ENCODE measurements at places on chromosomes 6 and 20. TPM values are rescaled to one million over a fixed set of nuclear protein-coding genes. Genes with fewer than 3 reads are reported as not detected.

- DNase-seq, result no peak
Measured at GRCh38 chr6:75986935-75987334, 85.5 kb downstream of the IMPG1 start.

GRCh38 chr6:33851959-33852358 is 48.2 kb upstream of the MLN start:
- no peak for DNase-seq

DNA sequence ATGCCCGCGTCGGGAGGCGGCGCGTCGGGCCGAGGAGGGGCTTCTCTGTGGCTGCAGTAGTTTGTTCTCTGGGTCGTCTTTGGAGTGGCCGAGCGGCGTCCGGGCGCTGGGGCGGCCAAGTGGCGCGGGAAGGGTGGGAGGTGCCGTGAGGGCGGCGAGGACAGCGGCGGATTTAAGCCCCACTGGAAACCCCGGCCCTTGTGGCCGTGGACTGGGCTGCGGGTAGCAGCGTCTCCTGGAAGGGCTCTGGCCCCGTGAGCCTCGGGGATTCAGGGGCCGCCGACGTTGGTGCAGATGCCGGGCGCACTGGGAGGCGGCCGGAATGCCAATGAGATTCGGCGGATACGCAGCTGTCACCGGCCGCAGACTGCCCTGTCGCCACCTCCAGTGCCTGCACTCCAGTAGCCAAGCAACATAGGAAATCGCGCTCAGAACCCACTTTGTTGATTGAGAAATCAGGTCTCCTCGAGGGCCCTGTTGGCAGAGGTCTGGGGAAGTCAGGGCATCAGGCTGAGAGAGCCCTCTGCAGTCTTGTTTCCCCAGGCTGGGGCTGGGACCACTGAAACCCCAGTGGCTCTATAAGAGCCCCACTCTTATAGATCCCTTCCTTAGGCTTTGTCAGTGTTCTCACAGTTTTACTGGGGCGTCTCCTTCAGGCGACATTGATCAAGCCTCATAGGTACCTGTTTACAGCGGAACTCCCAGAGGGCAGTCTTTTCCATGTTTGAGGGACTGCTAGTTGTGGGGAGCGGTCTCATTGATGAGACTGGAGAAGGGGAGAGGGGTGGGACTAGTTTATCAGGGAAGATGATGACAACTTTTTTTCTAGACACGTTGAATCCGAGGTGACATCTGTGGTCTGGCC is 642 bp downstream of the GZF1 start:
- no peak for DNase-seq

DNA sequence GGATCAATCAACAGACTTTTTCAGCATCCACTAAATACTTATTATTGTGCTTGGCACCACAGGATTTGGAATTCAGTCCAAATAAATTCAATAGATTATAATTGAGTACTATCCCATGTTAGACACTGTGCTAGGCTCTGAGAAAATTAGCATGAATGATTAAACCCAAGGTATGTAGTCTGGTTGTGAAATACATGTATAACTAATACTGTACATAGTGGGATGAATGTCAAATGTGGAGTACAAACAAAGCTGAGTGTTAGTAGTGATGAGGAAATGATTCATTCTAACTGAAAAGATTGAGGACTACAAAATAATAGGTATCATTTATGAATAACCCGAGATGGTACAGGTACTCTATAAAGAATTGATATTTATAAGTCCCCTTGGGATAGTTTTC is 111.9 kb upstream of the FLRT3 start:
- DNase-seq, result no peak

DNA sequence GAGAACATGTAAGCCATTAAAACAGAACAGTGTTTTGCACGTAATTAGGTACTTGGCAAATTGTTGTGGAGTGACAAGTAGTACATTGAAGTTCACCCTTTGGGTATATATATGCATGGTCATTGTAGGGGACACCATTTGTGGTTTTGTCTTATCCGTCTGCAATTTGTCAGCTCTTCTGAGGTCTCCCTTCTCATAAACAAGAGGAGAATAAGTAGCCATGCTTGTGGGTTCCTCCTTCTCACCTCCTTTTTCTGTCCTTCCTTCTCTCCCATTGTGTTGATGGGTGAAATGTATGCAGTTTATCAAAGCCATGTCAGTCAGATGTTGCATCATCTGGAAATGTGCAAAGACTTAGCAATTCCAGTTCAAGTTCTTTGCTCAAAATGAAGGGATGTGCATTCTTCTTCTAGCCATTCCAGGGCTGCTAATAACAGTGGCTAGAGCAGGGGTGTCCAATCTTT is 70.9 kb downstream of the QKI start:
- DNase-seq, result no peak

DNA sequence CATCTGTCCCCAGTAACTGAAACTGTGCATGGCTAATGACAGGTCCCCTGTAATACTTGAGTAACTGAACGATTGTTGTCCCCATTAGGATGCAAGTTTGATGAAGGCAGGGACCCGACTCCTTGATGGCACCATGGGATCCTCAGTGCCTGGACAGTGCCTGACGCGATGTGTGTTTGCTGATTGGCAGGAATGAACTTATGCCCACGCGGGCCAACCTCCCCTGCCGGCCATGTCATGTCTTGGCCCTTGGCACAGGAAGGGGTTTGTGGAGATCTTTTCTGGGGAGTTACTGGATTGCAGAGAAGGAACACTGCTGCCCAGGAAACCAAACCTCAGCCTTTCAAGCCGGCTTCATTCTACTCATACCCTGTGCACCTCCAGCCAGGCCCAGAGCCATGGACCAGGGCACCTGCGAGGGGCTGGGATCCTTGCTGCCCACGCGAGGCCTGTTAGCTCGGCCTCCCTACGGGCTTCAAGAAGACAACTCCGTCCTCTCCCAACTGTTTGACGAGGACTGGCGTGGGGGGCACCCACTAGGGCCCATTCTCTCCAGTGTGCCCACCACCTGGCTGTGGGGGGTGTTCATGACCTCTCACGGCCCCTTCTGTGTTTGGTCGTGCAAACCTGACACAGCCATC is 147.8 kb downstream of the ZMYND8 start:
- DNase-seq, result no peak

DNA sequence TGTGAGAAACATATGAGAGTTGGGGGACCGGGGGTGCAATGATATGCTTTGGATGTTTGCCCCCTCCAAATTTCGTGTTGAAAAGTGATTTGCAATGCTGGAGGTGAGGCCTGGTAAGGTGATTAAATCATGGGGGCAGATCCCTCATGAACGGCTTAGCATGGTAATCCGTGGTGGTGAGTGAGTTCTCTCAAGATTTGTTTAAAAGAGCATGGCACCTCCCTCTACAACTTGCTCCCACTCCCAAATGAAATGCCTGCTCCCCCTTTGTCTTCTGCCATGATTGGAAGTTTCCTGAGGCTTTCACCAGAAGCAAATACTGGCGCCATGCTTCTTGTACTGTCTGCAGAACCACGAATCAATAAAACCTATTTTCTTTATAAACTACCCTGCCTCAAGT is 2.5 kb downstream of the DEK start:
- no peak for DNase-seq

DNA sequence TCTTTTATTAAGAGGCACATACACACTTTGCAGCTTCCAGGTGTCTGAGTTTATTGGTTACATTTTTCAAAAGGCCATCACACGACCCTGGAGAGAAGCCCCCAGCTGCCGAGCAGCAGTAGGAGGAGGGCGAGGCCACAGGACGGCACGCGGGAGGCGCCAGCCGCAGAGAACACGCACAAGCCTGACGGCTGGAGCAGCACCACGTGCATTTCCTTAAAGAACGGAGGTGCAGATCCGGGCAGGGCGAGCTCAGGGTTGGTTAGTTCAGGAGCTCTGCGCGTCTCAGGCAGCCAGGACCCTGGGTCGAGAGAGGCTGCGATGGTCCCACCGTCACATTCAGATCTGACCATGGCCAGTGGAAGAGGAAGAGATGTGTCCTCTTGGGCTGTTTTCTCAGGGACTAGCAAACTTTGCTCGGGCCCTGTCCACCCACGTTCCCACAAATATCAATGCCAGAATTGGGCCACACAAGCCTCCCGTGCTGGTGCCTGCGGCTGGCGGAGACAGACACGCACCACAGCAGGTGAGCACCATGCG is 121.4 kb upstream of the AFDN start:
- DNase-seq, result no peak

- no peak for DNase-seq
Measured at GRCh38 chr6:81475646-81476045, 276.8 kb downstream of the TENT5A start.

- no peak for DNase-seq
Measured at GRCh38 chr6:143271024-143271423, 179.5 kb downstream of the ADAT2 start.

- DNase-seq, result no peak
Measured at GRCh38 chr6:3361312-3362037, 95.4 kb downstream of the SLC22A23 start.

GRCh38 chr20:43583982-43584432 is 6.7 kb upstream of the IFT52 start:
- no peak for DNase-seq

DNA sequence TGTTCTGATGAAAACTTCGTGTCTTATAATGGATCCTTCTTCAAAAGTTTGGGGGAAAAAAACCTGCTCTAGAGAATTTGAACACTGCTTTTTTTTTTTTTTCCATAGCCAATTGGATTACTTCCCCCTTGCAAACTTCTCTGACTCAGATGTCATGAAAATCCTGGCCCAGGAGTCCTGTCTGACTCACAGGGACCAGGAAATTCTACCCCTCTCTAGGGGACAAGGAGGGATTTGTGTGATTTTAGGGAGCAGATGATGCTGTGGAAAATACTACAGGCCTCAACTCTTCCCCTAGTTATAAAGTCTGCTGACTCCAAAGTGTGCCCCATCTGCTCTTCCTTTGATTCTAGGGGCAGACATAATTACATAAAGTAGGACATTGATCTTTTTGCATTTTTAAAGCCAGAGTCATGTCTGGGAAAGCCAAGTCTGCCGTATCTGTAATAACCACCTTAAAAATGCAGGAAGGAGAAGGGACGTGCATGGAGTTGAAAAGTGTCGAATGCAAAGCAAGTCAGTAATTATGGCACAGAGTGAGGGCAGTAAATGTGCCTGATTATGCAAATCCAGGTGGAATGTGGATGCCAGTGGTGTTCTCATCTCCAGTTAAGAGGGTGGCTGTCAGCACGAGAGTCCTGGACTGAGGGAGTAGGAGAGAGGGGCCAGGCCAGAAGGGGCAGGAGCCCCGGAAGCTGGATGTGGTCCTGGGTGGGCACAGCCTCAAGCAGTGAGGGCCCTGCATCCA is 144.3 kb upstream of the SULF2 start:
- no peak for DNase-seq

DNA sequence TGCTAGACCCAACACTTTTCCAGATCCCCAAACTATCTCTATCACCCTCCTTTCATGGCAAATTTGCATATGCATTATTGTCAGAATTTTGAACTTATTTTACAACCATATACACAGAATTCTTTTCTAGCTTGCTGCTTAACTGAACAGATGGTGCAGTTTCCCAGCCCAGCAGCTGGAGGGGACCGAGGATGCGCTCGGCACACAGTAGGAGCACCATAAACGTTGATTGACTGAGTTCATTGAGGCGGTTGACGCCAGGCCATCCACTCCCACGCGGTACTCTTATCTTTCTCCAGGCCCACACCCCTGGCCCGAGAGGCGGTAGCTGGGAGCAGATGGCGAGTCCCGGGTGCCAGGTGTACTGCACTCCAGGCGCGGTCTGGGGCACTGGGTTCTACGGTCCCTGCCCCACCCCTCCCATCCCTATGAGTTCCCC is 6.8 kb upstream of the SOX4 start:
- DNase-seq, result no peak

GRCh38 chr6:67667637-67668422 is 967.3 kb upstream of the ADGRB3 start:
- no peak for DNase-seq

- DNase-seq, result no peak
Measured at GRCh38 chr6:90446164-90446563, 140.7 kb downstream of the MAP3K7 start.

GRCh38 chr20:4830259-4830658 is 108.5 kb downstream of the PRND start:
- DNase-seq, result no peak

DNA sequence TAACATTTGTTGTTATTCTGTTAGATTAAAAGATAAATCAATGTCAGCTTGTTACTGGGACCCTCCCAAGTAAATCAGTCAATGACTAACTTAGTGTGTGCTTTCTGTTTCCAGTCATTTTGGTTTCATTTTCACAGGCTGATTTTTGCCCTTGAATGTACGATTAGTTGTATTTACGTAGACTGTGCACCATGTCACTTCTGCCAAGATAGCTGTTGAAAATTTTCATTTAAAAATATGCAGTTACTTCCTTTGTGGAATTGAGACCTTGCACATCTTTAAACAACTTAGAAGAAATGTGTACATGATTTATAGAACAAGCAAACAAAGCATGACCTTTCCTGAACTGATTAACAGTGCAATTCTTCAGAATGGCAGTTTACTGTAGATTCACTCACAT is 944.8 kb upstream of the CITED2 start:
- DNase-seq, result no peak

GRCh38 chr6:47780510-47781356 is 1.1 kb upstream of the OPN5 start:
- no peak for DNase-seq

- no peak for DNase-seq
Measured at GRCh38 chr6:74369556-74369993, 673.6 kb downstream of the CD109 start.

- DNase-seq, result no peak
Measured at GRCh38 chr6:110731196-110731595, 84.1 kb downstream of the CDK19 start.

GRCh38 chr20:12090920-12091319 is 173.2 kb downstream of the BTBD3 start:
- no peak for DNase-seq

DNA sequence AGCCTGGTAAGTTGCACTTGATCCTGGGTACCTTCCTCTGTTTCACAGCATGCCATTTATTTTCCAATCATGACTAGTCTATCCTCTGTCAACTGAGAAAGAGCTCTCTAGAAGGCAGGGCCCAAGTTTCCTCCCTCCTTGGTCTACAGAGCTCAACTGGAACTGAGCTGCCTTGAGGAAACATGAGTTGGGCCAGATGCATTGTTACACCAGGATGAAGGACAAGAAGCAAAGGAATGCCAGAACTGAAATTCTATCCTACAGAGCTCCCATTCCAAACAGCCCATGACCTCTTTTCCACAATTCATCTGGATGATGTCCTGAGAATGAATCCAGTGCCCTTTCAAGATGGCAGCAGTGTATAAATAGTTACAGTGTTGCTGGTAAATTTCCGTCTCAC is 66.7 kb upstream of the E2F3 start:
- DNase-seq, result no peak

GRCh38 chr6:68141190-68141589 is 493.9 kb upstream of the ADGRB3 start:
- DNase-seq, result no peak

GRCh38 chr6:122033564-122034181 is 365.8 kb upstream of the HSF2 start:
- no peak for DNase-seq

GRCh38 chr20:37081717-37082289 is 14.0 kb downstream of the RBL1 start:
- DNase-seq, result no peak

- DNase-seq, result no peak
Measured at GRCh38 chr6:108322728-108323127, 27.9 kb downstream of the AFG1L start.

GRCh38 chr6:5550631-5551030 is 289.3 kb downstream of the FARS2 start:
- no peak for DNase-seq

Gene SULF2
- 243 TPM for total RNA-seq

Gene RIPOR3
- total RNA-seq, result 6.1 TPM

Gene TRIM15
- total RNA-seq, result 0.42 TPM

Gene NMBR
- total RNA-seq, result not detected

Gene RGS17
- 0.33 TPM for total RNA-seq

Gene PCED1A
- total RNA-seq, result 23.6 TPM

Data from esophagus muscularis mucosa (tissue), 4 donors.